ENCODE measurements at places on chromosomes 7 and 10.

DNA sequence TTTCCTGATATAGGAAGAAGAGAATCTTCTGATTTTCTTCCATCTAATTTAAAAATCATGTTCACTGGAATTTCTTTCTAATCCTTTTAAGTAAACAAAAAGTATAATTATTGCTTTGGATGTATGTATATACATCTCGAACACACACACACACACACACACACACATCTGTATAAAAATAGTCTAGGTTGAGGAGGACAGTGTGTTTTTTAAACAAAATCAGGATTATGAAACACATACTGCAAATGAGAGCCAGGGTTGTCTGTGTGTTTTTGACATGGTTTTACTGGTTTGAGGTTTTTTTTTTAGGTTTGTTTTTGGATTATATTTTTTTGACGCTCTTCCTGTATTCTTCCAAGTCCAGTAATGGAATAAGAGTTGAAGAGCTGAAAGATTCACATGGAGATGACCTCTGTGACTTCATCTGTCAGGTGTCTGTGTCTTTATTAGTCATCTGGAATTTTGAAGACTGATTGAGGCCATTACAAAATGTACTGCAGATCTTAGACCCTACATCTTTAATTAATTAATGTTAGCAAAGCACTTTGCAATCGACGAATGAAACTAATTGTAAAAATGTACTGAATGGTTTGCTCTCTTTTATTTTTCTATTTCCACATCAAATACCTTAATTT is 237.1 kb downstream of the SUGCT start:
- no peak for DNase-seq

DNA sequence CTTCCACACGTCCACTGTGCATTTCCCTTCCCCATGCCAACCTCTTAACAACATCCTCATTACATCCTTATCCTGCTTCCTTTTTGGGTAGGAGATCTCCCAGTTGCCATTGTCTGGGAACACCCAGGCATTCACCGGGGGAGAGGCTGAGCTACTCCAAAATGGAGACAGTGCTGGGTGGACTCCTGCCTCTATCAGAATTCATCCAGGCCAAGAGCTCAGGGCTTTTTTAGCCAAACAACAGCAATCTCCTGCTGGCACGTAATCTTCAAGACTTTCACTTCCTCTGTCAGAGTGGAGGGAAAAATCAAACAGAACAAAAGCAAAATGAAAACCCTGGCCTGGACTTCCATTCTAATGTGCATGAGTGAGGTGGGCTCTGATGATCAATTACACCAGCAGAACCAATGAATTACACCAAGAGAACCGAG is 245.0 kb downstream of the PRPF18 start:
- no peak for DNase-seq

DNA sequence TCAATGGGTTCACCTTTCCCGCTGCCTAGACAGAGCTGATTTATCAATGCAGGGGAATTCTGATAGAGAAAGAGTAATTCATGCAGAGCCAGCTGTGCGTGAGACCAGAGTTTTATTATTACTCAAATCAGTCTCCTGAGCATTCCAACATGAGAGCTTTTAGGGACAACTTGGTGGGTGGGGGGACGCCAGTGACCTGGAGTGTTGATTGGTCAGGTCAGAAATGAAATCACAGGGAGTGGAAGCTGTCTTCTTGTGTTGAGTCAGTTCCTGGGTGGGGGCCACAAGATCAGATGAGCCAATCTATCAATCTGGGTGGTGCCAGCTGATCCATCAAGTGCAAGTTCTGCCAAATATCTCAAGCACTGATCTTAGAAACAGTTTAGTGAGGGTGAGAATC is 99.0 kb upstream of the CAV2 start:
- DNase-seq = no peak

DNA sequence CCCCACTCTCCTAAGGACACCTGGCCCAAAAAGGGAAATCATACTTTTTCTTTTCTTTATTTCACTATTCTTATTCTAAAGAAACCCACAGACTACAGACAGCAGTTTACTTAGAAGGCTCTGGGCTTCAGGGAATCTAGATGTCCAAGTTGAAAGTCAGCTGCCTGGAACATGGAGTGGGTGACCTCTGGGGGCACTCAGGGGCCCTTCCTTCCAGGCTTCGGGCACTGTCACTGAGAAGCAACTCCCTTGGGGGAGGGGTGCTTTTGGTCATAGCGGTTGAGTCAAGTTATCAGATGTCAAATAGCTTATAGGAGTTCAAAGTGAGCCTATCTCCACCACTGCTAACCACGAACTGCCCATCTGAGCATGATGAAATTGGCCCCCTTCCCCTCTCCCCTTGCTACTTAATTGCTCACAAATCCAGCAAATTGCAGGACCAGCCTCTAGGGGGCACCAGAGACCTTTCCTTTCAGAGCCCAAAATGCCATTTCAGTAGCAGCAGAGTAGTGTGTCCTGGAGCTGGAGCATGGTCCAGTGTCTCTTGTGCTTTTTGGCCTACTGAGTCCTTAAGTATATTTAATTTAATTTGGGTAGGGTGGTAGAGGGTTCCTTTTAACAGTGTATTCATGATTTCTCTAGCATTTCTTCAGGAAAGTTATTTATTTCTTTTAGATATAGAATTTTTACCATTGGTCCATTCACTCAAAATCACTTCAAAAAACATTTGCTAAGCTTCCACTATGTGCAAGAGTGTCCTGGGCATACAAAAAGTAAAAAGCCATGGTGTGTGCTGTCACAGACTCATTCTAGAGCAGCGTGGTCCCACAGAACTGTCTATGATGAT is 463.8 kb downstream of the KCNMA1 start:
- peak; percentile 26 for DNase-seq

- DNase-seq = no peak
These were observed 327.3 kb downstream of the HTR7 start for GRCh38 chr10:90530521-90530920.

DNA sequence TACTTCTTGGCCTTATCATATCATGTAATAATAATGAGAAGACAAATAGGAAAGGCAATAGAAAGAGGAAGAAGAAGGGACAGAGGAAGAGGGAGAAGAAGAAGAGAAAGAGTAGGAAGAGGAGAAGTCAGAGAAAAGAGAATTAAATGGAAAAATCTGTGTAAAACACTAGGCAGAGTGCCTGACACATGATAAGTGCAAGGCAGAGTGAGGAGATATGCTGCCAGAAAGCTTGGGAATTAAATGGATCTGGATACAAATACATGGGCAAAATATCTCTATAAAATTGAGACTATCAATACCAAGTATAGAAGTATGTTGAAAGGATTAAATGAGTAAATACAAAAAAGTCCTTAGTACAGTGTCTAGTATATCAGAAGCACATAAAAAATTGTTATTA is 124.8 kb downstream of the CACNA2D1 start:
- no peak for DNase-seq
